ENCODE measurements at places on chromosomes 5 and 9.

GRCh38 chr9:93244510-93245436 lies 60.8 kb downstream of the WNK2 start:
- DNase-seq, result no peak

DNA sequence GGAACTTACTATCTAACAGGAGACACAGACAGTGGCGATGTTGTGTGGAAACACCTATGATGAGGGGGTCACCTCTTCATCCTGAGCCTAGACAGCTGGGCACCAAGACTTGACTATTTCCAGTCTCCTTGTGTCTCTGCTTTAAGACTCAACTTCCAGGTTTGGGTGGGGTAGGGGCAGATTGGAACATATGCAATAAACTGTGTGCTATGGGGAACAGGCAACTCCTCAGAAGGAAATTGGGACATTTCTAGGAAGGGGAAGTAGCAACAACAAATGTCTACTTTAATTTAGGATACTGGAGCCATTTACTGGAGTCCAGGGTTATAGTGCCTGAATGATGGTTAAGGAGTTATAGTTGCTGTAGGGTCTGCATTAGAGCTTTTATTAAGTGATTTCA lies 57.3 kb downstream of the FGF18 start:
- no peak for DNase-seq

- DNase-seq, result no peak
These were observed 52.9 kb downstream of the MAPKAP1 start for GRCh38 chr9:125654121-125654520.

DNA sequence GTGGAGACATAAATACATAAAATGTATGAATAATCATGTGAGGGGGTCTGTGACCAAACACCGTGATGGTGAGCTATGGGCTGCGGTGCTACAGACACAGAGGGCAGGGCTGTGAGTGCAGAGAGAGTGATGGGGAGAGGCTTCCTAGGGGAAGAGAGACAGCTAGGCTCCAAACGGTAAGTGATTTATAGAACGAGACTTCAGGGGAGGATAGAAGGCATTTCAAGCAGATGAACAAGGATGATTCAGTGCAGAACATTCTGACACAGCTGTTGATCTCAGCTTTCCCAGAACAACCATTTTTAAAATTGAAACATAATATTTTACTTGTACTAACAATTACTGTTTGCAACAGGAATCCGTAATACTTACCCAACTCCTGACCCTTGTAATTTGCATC lies 100.7 kb downstream of the GAS1 start:
- DNase-seq, result no peak

DNA sequence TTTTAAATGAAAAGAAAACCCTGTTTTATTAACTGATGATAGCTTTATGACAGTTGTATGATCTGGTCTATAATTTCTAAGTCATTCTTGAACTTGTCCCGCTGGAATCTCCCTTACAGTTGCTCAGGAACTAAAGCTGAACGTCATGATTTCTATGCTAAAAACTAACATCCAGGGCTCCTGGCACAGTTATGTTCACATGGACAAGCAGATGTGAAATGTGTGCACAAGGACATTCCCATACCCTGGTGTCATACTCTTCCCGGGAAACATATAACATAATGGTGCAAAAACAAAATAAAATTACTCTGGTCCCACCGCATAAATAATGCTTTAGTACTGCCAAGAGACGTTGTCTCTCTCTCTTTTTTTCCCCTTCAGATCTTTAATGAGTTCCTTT lies 134.9 kb downstream of the PRDM6 start:
- DNase-seq, result no peak

DNA sequence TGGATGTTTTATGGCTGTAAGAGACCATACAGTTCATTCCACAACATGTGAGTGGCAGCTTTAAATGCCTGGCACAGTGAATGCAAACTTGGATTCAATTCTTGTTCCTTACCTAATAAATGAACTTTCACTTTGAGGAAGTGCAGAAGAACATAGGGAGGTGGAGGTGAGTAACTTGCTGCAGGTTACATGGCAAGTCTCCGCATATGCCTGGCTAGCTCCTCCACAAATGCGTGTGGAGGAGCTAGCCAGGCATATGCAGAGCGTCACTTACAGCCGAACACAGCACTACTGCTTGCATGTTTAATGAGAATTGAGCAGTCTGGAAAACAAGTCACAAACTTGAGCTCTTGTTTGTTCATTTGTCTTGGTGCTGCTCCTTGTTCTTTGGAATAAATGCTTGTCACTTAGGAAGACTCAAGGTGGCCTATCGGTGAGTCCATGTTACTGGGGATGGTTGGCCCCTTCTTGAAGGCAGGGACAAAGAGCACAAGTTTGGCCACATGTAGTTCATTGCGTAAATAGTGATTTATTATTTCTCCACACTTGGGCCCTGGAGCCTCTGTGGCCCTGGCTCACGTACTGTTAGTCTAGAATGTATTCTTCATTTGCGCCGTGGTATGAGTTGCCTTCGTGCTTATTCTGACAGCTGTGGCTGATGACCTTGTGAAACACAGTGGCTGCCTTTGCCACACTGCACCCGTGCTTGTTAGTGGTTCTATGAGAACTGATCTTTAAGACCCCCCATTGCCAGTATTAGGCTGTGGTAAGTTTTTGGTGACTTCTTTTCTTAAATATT lies 3.1 kb downstream of the ISOC1 start:
- DNase-seq, result peak; percentile 36

- DNase-seq, result no peak
These were observed 169.0 kb downstream of the DOCK2 start for GRCh38 chr5:169805937-169806700.

Data from MV-4-11 (cell line).